ENCODE measurements at places on chromosomes 5 and 9. TPM values are rescaled to one million over a fixed set of nuclear protein-coding genes. Genes with fewer than 3 reads are reported as not detected.

The CAMK4 gene
- 6.3 TPM for total RNA-seq

The XRCC4 gene
- 10.8 TPM for total RNA-seq

The GPX8 gene
- total RNA-seq = 37.9 TPM

The IL13 gene
- not detected for total RNA-seq

The FBXO10 gene
- total RNA-seq = 16.8 TPM

The PDCD1LG2 gene
- total RNA-seq = not detected

The CLIC3 gene
- 0.29 TPM for total RNA-seq

The BTNL3 gene
- not detected for total RNA-seq

The SPATA31C1 gene
- 0.15 TPM for total RNA-seq

The ZNF462 gene
- 159 TPM for total RNA-seq
